H4 (cell line): ENCODE measurements at places on chromosomes 3 and 15. TPM values are rescaled to one million over a fixed set of nuclear protein-coding genes. Genes with fewer than 3 reads are reported as not detected.
A peak's percentile ranks its signal among the peaks of the same experiment; 100 is the strongest.

GRCh38 chr3:96466441-96466840, 348.0 kb upstream of the EPHA6 start:
- peak; percentile 25 for DNase-seq

- DNase-seq, result peak; percentile 45
Measured at GRCh38 chr3:89059211-89059925, 48.1 kb upstream of the EPHA3 start.

The PLSCR5 gene
- total RNA-seq, result not detected in 2 replicates

The ALDH1A3 gene
- total RNA-seq, result 54.3 and 57.9 TPM in 2 replicates

The DZIP1L gene
- total RNA-seq, result 4.5 and 6.3 TPM in 2 replicates

DNA sequence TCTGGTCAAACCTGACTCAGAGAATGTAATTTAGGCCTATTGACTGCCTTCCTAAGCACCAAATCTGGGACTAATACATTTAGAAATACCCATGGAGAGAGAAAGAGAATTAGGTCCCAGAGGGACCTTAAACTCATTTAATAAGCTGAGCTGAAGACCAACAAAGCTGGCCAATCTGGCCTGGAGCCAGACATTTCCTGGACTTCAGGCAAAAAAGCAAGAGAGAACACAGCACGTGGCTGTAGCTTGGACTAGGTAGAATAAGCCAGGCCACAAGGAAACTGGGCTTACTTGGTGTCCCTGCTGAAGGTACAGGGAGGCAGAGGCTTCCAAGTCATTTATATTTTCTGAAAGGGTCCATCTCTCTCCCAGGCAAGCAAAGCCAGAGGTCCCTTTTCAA, 88.1 kb downstream of the RTP4 start:
- no peak for DNase-seq

The COLQ gene
- not detected in 2 replicates for total RNA-seq

DNA sequence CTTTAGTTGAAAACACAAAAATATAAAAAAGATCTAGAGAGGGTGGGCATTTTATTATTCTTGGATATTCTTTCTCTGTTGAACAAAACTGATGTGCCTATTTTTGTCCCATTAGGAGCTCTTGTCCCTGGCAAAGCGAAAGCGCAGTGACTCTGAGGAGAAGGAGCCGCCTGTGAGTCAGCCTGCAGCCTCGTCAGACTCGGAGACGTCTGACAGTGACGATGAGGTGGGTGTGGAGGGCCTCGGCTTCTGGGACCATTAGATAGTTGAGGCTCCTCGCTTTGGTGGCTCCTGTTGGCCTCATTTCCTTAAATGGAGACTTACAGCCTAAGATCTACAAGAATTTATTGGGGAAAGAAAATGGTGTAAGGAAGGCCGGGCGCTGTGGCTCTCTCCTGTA, 21.3 kb downstream of the RTF1 start:
- no peak for DNase-seq

DNA sequence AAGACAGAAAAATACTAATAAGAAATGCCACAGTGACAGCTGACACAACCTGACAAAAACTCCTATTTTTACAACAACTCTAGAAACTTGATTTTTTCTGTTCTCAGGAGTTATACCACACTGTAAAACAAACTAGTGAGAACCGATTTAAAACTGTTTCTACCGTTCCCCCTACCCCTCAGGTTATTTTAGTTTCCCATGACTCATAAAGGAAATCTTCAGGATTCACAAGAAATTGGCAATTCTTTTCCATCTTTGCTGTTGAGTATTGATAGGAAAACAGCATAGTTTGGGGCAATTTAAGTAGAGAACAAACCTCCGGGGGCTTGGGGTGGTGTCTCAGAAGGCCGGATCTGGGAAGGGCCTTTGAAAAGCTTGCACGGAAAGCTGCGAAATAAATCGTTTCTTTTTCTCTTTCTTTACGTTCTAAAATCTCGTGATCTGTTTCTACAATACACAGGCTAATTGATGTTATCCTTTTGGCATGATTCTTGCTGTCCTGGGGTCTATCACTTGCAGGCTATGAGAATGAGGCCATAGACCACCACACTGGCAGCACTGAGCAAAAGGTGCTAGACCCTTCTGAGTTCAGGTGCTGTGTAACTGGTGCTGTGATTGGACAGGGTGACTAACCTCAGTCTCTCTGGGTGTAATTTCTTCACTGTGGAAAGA, 89.3 kb downstream of the LPP start:
- no peak for DNase-seq

The CLEC3B gene
- 0.37 and 1.3 TPM in 2 replicates for total RNA-seq

The PPCDC gene
- total RNA-seq, result 5.4 and 11.6 TPM in 2 replicates

GRCh38 chr3:5136211-5136918, 14.3 kb downstream of the ARL8B start:
- DNase-seq, result no peak

DNA sequence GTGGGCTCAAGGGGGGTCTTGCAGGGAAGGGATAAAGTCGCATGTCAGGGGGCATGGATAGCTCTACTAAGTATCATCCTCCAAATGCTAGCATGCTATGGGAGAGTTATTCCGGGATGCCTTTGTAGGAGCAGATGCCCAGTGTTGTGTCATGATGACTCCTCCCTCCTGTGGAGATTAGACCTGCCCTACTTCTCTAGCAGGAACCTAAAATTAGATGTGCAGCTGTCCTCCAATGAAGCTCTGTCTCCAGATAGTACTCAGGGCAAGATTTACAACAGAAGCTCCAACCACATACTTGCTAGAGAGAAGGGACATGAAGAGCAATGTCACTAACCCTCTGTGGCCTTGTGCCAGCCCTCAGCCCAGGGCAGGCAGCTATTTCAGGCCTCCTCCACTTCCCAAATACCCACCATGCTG, 82.5 kb downstream of the AGBL1 start:
- no peak for DNase-seq

DNA sequence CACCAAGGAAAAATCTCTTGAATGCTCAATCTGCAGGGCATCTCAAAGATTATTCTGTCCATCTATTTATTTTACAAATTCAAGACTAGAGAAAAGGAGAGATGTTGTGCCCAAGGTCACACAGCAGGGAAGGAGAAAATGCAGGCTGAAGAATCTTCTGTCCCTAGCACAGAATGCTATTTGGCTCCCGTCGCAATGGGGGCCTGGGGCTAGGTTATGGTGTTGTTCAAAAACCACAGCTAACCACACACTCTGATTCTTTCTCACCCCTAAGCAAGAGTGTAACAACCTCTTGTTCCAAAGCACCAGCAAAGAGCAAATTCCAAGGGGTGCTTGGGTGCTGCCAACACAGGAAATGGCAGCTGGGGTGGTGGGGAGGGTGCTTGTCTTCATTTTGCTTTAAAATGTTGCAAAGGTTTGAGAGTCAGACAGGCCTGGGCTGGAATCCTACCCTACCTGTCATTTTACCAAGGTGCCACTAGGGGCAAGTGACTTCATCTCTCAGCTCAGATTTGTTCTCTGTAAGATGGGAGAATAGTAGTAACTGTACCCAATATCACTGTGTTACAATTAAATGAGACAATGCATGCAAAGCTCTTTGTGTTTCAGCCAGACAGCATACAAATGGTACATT, 112.5 kb downstream of the ADAMTS9 start:
- peak; percentile 3 for DNase-seq

The CLRN1 gene
- not detected in 2 replicates for total RNA-seq

GRCh38 chr3:57135964-57136719, 29.0 kb downstream of the IL17RD start:
- no peak for DNase-seq

GRCh38 chr15:92693691-92694331, 38.2 kb upstream of the FAM174B start:
- peak; percentile 48 for DNase-seq

The ADAMTSL3 gene
- 0.17 TPM in 1 of 2 replicates, not detected in the other for total RNA-seq

- no peak for DNase-seq
Measured at GRCh38 chr15:87193481-87193880, 1063.1 kb downstream of the NTRK3 start.

The GP5 gene
- total RNA-seq, result not detected in 2 replicates
